HFFc6 (cell line): ENCODE measurements at places on chromosomes 3 and 15. TPM values are rescaled to one million over a fixed set of nuclear protein-coding genes. Genes with fewer than 3 reads are reported as not detected.

TNK2 gene
- total RNA-seq, result 33.5 to 44.1 TPM (median 40.6 TPM) in 3 replicates

DZIP1L gene
- total RNA-seq, result 6.6 and 9.7 TPM in 2 replicates

ECE2 gene
- total RNA-seq, result not detected in 3 replicates

MYO9A gene
- total RNA-seq, result 24.0 to 29.8 TPM (median 25.3 TPM) in 3 replicates

ADAMTS9 gene
- total RNA-seq, result 0.09 to 0.18 TPM in 2 of 3 replicates, not detected in the other

HGD gene
- 0.29 to 0.55 TPM (median 0.30 TPM) in 3 replicates for total RNA-seq

RASGRP1 gene
- 0.36 to 0.91 TPM (median 0.58 TPM) in 3 replicates for total RNA-seq

SST gene
- total RNA-seq, result not detected in 3 replicates

NR2C2 gene
- total RNA-seq, result 23.9 to 29.4 TPM (median 29.2 TPM) in 3 replicates

CCDC54 gene
- not detected in 3 replicates for total RNA-seq

CPLX3 gene
- total RNA-seq, result not detected in 2 replicates

GRAMD2A gene
- 0.14 TPM in 1 of 3 replicates, not detected in the others for total RNA-seq

THSD4 gene
- total RNA-seq, result 33.9 to 45.4 TPM (median 35.4 TPM) in 3 replicates

NEK10 gene
- total RNA-seq, result 5.6 and 6.5 TPM in 2 replicates

RRP9 gene
- 33.5 to 40.6 TPM (median 33.9 TPM) in 3 replicates for total RNA-seq

FSIP1 gene
- 1.2 and 1.5 TPM in 2 replicates for total RNA-seq

LRCH3 gene
- 31.3 to 43.2 TPM (median 39.7 TPM) in 3 replicates for total RNA-seq

PROK2 gene
- total RNA-seq, result not detected in 3 replicates

EIF4A2 gene
- total RNA-seq, result 262 to 379 TPM (median 353 TPM) in 3 replicates

MAP1A gene
- total RNA-seq, result 136 to 169 TPM (median 159 TPM) in 3 replicates

ERICH6 gene
- not detected in 3 replicates for total RNA-seq

LRRC58 gene
- total RNA-seq, result 14.7 to 16.8 TPM (median 16.4 TPM) in 3 replicates

CTXN2 gene
- total RNA-seq, result not detected in 2 replicates

FBXL2 gene
- total RNA-seq, result 9.5 to 12.2 TPM (median 10.3 TPM) in 3 replicates

CSTA gene
- 0.46 TPM in 1 of 3 replicates, not detected in the others for total RNA-seq

CLDN11 gene
- 3.9 and 65.0 TPM in 2 replicates for total RNA-seq

TLR9 gene
- total RNA-seq, result not detected in 3 replicates

CHMP2B gene
- total RNA-seq, result 37.3 to 44.1 TPM (median 40.0 TPM) in 3 replicates

ROPN1B gene
- not detected in 3 replicates for total RNA-seq

KCNAB1 gene
- total RNA-seq, result not detected in 3 replicates

UACA gene
- 140 to 323 TPM (median 236 TPM) in 3 replicates for total RNA-seq

WDR93 gene
- 0.21 TPM in 1 of 3 replicates, not detected in the others for total RNA-seq

ADGRG7 gene
- total RNA-seq, result not detected in 3 replicates

OR5K1 gene
- not detected in 3 replicates for total RNA-seq

CCDC80 gene
- 326 to 384 TPM (median 372 TPM) in 3 replicates for total RNA-seq

THAP10 gene
- total RNA-seq, result 3.0 and 5.1 TPM in 2 replicates

GREM1 gene
- 2,110 to 3,839 TPM (median 2,512 TPM) in 3 replicates for total RNA-seq

NPAP1 gene
- not detected in 3 replicates for total RNA-seq

LNP1 gene
- 1.1 to 1.8 TPM (median 1.4 TPM) in 3 replicates for total RNA-seq

TTBK2 gene
- 8.9 to 10.0 TPM (median 9.5 TPM) in 3 replicates for total RNA-seq

COPG1 gene
- total RNA-seq, result 326 to 393 TPM (median 381 TPM) in 3 replicates

SEMA3G gene
- total RNA-seq, result not detected in 3 replicates

TRAIP gene
- total RNA-seq, result 4.4 to 6.3 TPM (median 5.4 TPM) in 3 replicates

SLC12A1 gene
- total RNA-seq, result not detected in 3 replicates

LRRIQ4 gene
- not detected in 2 replicates for total RNA-seq

FANCD2 gene
- total RNA-seq, result 8.2 to 17.4 TPM (median 16.6 TPM) in 3 replicates

PDCD7 gene
- 19.3 to 30.0 TPM (median 24.0 TPM) in 3 replicates for total RNA-seq

TSEN2 gene
- 10.3 to 11.5 TPM (median 10.8 TPM) in 3 replicates for total RNA-seq

GP9 gene
- total RNA-seq, result not detected in 3 replicates

ADAMTSL3 gene
- not detected in 3 replicates for total RNA-seq

TAGLN3 gene
- total RNA-seq, result 0.26 to 0.57 TPM in 2 of 3 replicates, not detected in the other

RBPMS2 gene
- 0.12 to 0.13 TPM in 2 of 3 replicates, not detected in the other for total RNA-seq

SLC15A2 gene
- total RNA-seq, result 0.23 TPM in 1 of 2 replicates, not detected in the other

EXD1 gene
- not detected in 3 replicates for total RNA-seq
